Stimulated activated CD4-positive, alpha-beta T cell treated with anti-CD3 and anti-CD28 coated beads, TNF-alpha, amount 100 ng/mL, for 48 hours (primary cell): ENCODE measurements at places on chromosomes 11 and 22.

- DNase-seq: no peak
Observed at GRCh38 chr22:20015971-20016733, 471 bp downstream of the ARVCF start.

DNA sequence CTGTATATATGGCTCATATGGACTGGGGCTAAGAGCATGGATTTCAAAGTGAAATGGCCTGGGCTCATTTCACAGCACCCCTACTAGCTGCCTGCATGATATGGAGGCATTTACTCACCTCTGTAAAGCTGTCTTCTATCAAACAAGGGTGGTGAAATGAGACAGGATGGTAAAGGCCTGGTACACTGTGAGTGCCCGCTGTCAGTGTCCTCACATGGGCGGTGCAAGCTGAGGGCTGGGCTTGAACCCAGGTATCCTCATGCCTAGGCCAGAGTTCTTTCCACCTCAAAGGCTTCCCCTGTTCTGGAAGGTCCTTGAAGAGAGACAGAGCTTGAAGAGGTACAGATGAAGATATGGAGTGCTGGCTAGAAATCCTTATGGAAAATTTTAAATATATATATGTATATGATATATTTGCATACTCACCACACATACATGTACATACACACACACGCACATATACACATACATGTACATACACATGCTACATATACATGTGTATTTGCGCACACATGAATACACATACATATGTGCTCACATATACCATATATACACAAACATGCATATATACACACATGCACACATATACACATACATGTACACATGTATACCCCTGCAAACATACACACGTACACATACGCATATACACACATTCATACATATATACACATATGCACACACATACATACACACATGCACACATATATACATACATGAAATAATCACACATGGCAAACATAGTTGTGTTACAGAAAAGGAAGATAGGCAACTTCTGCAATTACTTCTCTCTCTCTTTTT, 44.7 kb downstream of the MICAL2 start:
- no peak for DNase-seq

DNA sequence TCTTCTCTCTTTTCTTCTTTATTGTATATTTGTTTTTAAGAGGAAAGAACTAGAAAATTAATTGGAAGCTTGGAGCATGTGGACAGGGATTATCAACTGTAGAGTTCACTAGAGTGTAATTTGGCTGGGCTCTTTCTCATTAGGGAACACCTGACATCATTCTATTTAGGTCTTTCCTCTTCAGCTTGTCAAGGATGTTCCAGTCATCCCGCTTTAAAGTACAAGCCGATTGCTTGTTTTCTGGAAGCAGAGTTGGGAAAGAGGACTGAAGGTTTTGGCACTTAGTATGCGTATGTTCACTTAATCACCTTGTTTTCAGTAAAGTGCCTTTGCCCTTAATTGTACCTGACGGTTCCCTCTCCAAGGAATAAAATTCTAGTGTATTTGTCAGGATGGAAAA, 111.6 kb downstream of the WNT11 start:
- no peak for DNase-seq

GRCh38 chr11:21412652-21413383, 743.4 kb downstream of the NELL1 start:
- no peak for DNase-seq

GRCh38 chr22:27670701-27671412, 130.7 kb downstream of the MN1 start:
- no peak for DNase-seq

- DNase-seq: no peak
Observed at GRCh38 chr11:86153439-86153838, 84.6 kb upstream of the PICALM start.

GRCh38 chr22:25012741-25013143, 60.2 kb downstream of the KIAA1671 start:
- no peak for DNase-seq

GRCh38 chr11:128437136-128437535, 150.2 kb downstream of the ETS1 start:
- DNase-seq: no peak

DNA sequence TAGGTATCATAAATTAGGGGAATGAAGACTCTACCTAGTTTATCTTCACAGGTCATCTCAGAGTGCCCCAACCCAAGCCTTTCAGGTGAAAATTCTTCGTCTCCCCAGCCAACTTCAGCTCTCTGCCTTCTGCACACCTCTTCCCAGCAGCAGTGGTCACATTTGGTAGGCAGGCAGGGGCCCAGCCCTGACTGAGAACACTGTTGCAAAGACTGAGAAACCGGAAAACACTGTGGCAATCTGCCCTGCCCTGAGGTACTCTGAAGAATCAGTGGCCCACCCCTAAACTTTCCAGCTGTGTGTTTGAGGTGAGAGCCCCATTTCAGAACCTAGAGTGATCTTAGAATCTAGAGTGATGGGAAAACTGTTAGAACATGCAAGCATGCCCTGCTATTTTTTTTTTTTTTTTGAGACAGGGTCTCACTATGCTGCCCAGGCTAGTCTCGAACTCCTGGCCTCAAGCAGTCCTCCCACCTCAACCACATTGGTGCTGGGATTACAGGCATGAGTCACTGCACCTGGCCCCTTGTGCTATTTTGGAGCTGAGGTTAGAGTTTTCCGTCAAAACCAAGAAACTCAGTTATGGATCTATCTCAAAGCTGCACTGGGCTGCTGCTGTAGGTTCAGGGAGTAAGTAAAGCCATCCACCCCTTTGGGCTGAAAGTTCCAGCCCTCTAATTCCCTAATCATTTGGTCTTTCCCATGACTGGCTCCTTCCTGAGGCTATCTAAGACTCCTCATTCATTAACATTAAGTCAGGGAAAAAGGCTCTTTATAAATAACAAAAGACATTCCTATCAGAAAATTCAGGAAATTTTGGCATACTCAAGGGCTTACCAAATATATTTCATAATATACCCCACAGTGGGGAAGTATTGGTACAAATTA, 1.7 kb upstream of the LDHA start:
- DNase-seq: no peak

GRCh38 chr11:32109138-32109537, 18.3 kb downstream of the RCN1 start:
- no peak for DNase-seq

- DNase-seq: no peak
Observed at GRCh38 chr11:8681837-8682302, 595 bp downstream of the TRIM66 start.

GRCh38 chr11:98572941-98573340, 447.8 kb upstream of the CNTN5 start:
- no peak for DNase-seq
